ENCODE measurements at places on chromosomes 5 and 9.
A peak's percentile ranks its signal among the peaks of the same experiment; 100 is the strongest.

GRCh38 chr5:32426440-32427151 lies 17.9 kb downstream of the ZFR start:
- DNase-seq, result no peak

DNA sequence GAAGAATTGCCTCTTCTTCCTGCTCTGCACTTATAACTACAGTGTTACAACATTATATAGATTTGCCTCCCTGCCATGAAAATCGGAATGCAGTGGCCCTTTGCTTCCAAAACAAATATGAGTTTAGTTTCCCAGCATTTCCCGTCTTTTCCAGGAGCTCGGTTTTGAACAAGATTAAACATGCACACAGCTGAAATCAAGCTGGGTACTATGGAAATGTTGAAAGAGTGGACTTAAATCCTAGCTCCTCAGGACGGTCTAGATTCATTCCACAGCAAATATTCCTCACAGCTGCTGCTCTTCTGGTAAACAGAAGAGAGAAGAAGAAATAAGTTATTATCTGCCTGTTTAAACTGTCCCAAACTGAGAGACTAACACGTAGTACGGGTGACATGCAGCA lies 161.4 kb downstream of the PIK3R1 start:
- DNase-seq, result no peak

DNA sequence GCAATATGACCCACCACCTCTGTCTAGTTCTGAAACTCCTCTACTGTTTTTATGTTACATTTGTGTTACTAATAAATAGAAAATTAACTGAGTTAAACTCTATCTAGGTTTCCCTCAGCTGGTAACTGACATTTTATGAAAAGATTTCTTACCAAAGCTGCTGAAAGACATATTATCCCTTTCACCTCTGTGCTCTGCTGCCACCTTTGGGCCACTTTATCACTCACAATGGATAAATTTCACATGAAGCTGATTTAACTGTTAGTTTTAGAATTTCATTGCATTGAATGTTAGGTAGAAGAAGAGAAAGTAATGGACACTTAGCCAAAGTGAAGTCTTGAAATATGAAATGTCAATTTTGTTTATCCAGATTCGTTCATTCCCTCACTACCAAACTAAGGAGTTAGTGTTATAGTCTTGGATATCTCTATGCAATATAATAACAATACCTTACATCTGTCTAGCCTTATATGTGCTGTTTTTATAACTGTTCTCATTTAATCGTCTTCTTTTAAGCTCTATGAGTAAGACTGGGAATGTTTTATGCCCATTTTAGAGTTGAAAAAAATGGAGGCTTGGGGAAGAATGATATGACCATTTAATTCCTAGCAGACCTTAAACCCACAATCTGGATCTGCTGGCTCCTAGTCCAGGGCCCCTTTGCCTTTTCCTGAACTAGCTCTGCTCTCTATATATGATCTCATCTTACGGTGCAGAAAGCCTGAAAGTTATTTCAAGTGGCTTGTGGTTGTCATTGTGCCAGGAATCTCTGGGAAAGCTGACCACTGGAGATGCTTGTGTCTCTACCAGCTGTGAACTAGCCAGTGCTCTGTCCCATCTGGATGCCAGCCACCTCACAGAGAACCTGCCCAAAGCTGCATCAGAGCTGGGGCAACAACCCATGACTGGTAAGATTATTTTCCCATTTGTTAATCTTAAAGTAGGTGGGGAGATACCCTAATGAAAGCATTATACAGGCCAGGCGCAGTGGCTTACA lies 97.1 kb downstream of the GOLPH3 start:
- no peak for DNase-seq

DNA sequence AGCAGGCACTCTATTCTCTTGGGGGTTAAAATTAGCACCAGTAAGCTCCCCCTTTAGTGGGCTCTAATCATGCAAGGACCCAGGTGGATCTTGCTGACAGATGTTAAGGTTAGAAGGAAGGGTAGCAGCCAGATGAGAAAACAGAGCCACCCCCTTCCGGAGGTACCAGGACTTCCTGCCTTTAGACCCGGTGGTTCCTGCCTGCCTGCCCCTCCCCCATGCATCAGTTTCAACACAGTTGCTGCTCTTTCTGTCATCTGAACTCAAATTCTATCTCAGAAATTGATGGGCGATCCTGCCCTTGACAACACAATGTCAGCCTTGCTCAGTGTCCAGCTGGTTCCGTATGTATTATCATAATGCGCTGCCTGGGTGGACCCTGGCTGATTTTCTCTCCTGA lies 287.3 kb downstream of the EBF1 start:
- DNase-seq, result no peak

- DNase-seq, result no peak
Measured at GRCh38 chr5:44935262-44935661, 126.5 kb downstream of the MRPS30 start.

DNA sequence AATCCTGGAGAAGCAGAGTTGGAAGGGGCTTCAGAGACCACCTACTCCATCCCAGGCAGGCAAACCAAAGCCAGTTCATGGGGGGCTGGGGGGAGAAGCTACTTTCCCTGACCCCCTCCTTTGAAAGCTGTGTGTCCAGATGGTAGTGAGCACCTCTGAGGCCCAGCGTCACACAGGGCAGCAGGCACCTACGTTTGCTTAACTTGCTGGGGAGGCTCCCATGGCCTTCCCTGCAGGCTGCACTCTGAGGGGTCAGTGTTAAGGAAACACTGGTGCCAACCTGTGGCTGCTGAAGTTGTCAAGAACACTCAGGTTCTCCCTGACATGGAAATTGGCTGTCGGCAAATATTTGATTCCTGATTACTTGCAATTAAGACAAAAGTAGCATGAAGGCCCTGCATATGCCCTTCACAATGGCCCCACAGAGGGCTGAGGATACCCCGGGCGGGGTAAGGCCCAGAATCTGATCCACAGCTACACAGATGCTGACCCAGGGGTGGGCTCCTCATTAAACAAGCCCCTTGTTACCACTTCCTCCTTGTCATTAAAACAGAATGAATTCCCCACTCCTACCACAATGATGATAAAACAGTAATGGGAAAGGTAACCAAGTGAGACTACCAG lies 208.5 kb downstream of the FSTL4 start:
- DNase-seq, result no peak

GRCh38 chr9:134895097-134895496 lies 14.5 kb downstream of the FCN2 start:
- no peak for DNase-seq

- no peak for DNase-seq
Measured at GRCh38 chr5:149681922-149682321, 48.2 kb upstream of the PPARGC1B start.

GRCh38 chr9:15295761-15296405 lies 11.1 kb downstream of the TTC39B start:
- peak; percentile 81 for DNase-seq

GRCh38 chr9:117488659-117489058 lies 73.8 kb upstream of the ASTN2 start:
- DNase-seq, result no peak

- no peak for DNase-seq
Measured at GRCh38 chr5:35205186-35205585, 25.1 kb downstream of the PRLR start.

All from kidney (tissue), 22 donors.